Mesendoderm (in vitro differentiated cells): ENCODE measurements at places on chromosomes 4 and X.

GRCh38 chrX:154603438-154604430, 15.3 kb downstream of the CTAG1B start:
- no peaks in the 10 kb centered on the region for H3K27me3 ChIP-seq
- no peaks in the 10 kb centered on the region for H3K36me3 ChIP-seq
- no peaks in the 10 kb centered on the region for H3K4me1 ChIP-seq
- H3K4me3 ChIP-seq: no peak overlapping the region
- H3K27ac ChIP-seq: no peak overlapping the region

GRCh38 chrX:38726612-38727011, 74.6 kb upstream of the MID1IP1 start:
- no peak overlapping the region for H3K27ac ChIP-seq
- no peaks in the 10 kb centered on the region for H3K4me1 ChIP-seq
- no peak for DNase-seq

DNA sequence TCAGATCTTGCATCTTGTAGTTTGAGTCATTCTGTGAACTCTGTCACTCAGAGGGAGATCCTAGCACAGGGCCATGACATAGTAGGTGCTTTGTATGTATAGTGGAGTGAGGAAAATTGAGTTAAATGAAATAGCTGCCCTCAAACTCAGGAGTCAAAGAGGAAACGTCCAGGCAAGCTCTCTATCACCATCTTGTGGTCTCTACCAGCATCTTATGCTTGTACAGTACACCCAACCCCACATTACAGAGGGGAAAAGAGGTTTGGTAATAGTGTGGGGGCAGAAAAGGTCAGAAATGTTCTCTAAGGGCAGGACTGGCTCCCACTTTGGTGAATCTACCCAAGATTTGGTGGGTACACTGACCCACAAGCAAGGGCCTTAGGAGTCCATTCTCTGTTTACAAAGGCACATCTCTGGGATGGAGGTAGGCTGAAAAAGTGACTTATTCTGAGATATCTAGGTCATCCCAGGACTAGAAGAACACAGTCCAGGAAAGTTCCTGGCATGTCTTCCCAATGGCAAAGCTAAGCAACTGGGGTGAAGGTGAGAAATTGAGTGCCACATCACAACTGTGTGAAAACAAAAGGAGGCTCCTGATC, 131.8 kb downstream of the OR13H1 start:
- H3K36me3 ChIP-seq: no peaks in the 10 kb centered on the region
- no peak overlapping the region for H3K27ac ChIP-seq
- H3K27me3 ChIP-seq: no peaks in the 10 kb centered on the region
- no peaks in the 10 kb centered on the region for H3K4me1 ChIP-seq

DNA sequence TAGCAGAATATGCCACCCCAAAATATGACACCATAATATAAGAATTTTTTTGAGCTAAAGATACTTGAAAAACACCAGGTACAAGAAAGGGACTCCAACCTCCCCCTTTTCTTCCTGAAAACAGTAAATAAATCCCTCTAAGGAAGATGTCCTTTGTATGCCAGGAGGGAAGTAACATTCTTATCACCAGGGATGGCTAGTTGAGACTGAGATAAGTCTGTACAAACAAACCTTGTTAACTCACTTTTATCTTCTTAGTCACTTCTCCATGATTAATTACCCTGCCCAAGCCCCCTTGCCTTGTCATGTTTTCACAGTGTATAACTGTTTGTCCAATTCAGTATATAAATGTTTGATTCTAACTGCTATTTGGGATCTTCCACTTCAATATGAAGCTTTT, 888.0 kb downstream of the PCDH18 start:
- H3K27ac ChIP-seq: no peak overlapping the region
- H3K4me3 ChIP-seq: no peak overlapping the region
- peak; percentile 85 for DNase-seq
- no peaks in the 10 kb centered on the region for H3K4me1 ChIP-seq
- H3K27me3 ChIP-seq: no peaks in the 10 kb centered on the region

DNA sequence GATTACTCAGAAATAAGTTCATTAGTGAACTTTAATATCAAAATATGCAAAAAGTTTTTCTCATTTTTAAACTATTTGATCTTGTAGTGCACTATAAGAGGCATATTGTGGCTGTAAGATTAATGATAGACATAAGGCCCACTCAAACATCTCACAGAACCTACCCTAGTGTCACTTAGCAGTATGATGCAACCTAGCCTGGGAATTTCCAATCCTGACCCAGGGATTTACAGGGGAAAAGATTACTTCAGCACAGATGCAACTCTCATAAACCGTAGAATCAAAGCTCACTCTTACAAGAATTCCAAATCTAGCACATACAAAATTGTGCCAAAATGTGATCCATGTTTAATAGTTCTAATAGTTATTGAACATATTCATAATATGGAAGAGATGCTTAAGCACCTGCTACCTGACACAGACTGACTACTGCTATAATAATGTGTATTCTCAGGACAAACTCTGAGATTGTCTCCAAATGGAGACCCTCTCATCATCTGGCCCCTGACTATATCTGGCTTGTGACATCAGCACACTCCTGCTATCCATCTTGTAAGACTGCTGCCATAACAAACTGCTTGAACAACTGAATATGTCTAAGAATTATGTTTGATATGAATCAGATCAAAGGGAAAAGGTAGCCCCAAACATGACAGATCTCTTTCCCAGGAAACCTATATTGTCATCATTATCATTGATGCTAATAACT, 271.9 kb downstream of the PABPC4L start:
- no peaks in the 10 kb centered on the region for H3K36me3 ChIP-seq
- H3K27me3 ChIP-seq: no peaks in the 10 kb centered on the region
- no peak overlapping the region for H3K4me3 ChIP-seq
- DNase-seq: peak; percentile 22
